A549 treated with RU486 at 1 μM for 4 hours (cell line): ENCODE measurements at places on chromosomes 2 and 18. TPM values are rescaled to one million over a fixed set of nuclear protein-coding genes. Genes with fewer than 3 reads are reported as not detected.

Gene SFXN5
- 11.6 to 16.5 TPM (median 13.4 TPM) in 5 replicates for total RNA-seq

Gene POLR1B
- 24.4 to 30.1 TPM (median 26.2 TPM) in 5 replicates for total RNA-seq

Gene ANKRD23
- 1.2 to 2.0 TPM (median 1.8 TPM) in 5 replicates for total RNA-seq

Gene RSAD2
- 0.16 to 0.67 TPM (median 0.26 TPM) in 5 replicates for total RNA-seq

Gene SP140
- 0.08 to 0.39 TPM in 2 of 5 replicates, not detected in the others for total RNA-seq

Gene VAMP8
- 15.8 to 20.9 TPM (median 20.0 TPM) in 5 replicates for total RNA-seq

Gene PDE6D
- total RNA-seq = 18.1 to 23.6 TPM (median 22.0 TPM) in 5 replicates

Gene SCG2
- 0.82 to 1.5 TPM (median 1.2 TPM) in 5 replicates for total RNA-seq

Gene DPP4
- total RNA-seq = 0.30 to 0.71 TPM (median 0.62 TPM) in 5 replicates

Gene RBKS
- total RNA-seq = 6.0 to 8.9 TPM (median 8.0 TPM) in 5 replicates

Gene TMEM163
- total RNA-seq = 0.13 to 0.19 TPM in 2 of 5 replicates, not detected in the others

Gene HOXD4
- 0.29 to 0.66 TPM (median 0.49 TPM) in 5 replicates for total RNA-seq

Gene SOWAHC
- 8.4 to 18.4 TPM (median 17.2 TPM) in 5 replicates for total RNA-seq

Gene TOGARAM2
- total RNA-seq = 0.09 to 0.20 TPM (median 0.18 TPM) in 4 of 5 replicates, not detected in the other

Gene UGT1A10
- total RNA-seq = 0.15 to 0.17 TPM in 2 of 5 replicates, not detected in the others

Gene RFX8
- not detected in 5 replicates for total RNA-seq

Gene VWA3B
- total RNA-seq = 0.51 to 0.77 TPM (median 0.62 TPM) in 3 of 5 replicates, not detected in the others

Gene MALL
- 133 to 157 TPM (median 142 TPM) in 5 replicates for total RNA-seq
